ENCODE measurements at places on chromosomes 3 and 15. TPM values are rescaled to one million over a fixed set of nuclear protein-coding genes. Genes with fewer than 3 reads are reported as not detected.
A peak's percentile ranks its signal among the peaks of the same experiment; 100 is the strongest.

DNA sequence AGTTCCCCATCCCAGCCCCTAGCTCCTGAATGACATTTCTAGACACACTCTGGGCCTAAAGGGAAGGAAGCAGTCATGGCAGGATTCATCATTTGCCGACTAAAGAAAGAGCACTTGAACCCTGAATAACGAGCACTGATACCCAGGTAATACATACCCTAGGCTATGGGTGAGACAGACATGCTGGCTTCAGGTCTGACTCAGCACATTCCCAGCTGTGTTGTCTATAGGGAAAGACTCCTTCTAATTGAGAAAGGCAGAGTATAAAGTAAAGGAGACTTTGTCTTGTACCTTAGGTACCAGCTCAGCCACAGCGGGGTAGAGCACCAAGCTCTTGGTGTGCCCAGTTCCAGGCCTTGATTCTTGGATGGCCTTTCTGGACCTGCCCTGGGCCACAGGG, 870.5 kb downstream of the PDCD6IP start:
- peaks cover 3% of the 10 kb centered on the region for H3K27me3 ChIP-seq
- DNase-seq: no peak
- H3K4me3 ChIP-seq: no peak overlapping the region

DNA sequence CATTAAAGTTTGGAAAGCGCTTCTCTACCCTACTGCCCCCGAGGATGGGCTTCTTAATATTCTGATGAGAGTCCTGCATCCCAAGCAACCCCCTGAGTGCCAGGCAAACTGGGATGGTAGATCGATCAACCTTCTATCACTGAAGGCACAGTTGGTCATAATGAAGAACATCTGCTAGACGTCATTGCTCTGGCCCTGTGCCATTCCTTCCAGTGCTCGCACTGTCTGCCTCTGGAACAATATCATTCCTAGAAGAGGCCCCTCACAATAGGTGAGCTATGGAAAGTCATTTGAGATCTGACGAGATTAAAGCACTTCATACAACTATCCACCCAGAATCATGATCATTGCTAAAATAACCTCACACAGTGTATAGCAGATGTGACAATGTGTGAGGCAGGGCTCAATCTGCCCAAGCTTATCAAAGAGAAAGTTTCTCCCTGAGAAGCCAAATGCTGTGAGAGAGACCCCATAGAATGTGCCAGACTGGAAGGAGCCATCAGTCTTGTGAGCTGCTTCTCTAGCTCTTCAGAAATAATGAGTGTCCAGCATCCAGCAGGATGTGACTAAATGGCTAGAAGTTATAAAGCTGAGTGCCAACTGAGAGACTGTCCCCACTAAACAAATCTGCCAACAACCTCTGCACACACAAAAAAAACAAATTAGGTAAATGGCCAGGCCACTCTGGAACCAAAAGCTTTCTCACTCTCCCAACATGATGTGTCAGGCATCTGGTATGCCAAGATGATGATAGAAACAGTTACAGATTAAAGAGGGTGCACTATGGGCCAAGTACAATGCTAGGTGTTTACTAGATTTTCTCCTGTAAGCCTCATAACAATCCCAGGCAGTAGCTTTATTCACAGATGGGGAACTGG, 165.5 kb downstream of the NECTIN3 start:
- H3K27me3 ChIP-seq: peaks cover 2% of the 10 kb centered on the region
- no peak overlapping the region for H3K27ac ChIP-seq
- H3K36me3 ChIP-seq: no peaks in the 10 kb centered on the region
- no peak for DNase-seq
- no peak overlapping the region for H3K4me3 ChIP-seq
- H3K4me1 ChIP-seq: no peaks in the 10 kb centered on the region

DNA sequence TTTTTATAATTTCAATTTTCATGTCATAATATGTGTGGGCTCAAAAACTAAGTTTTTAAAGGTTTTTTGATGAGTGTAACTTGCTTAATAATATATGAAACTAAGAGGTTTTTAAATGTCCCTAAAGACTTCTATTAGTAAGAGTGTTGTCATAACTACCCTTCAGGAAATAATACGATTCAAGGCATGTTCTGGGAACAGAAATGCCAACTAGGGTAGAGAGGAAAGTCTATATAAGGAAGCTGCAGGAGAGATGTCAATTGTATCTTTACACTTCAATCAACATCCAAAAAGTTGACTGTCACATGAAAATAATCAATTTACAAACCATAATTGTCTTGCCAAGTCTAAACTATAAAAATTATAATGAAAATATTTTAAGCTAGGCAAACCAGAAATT, 76.3 kb downstream of the SMARCC1 start:
- no peak overlapping the region for H3K27ac ChIP-seq
- no peaks in the 10 kb centered on the region for H3K27me3 ChIP-seq
- no peak overlapping the region for H3K4me3 ChIP-seq
- H3K4me1 ChIP-seq: no peaks in the 10 kb centered on the region
- no peak for DNase-seq

DNA sequence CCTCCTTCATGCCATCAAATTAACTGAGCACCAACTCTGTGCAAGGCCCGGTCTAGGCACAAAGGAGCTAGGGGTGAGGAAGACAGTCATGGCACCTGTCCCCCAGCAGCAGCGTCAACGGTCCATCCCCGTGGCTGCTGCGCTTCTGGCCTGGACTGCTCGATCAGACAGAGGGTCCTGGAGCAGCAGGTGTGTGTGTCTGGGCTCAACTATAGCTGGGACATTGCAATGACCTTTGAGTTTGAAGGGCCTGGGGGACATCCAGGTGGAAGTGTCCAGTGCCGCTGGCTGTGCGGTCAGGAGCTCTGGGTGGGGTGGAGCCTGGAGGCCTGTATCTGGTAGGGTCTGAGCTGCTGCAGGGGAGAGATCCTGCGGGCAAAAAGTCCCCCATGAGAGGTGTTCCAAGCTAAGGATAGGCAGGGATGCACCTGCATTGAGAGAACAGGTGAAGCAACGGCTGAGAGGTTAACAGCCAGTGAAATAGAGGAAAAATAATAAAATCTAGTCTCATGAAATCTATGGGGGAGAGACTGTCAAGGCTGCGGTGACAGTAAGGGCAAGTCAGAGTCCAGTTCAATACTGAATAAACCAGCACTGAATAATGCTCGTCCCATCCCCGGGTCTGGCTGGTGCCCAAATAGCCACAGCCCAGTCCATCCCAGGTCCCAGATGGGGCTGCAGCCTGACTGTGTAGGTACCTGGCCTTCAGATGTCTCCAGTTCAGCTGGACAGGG, 25.4 kb upstream of the SLC41A3 start:
- H3K27me3 ChIP-seq: peaks cover 15% of the 10 kb centered on the region
- H3K4me3 ChIP-seq: no peak overlapping the region
- no peaks in the 10 kb centered on the region for H3K36me3 ChIP-seq
- H3K27ac ChIP-seq: no peak overlapping the region
- no peak for DNase-seq

- H3K27ac ChIP-seq: no peak overlapping the region
- no peaks in the 10 kb centered on the region for H3K36me3 ChIP-seq
These were observed 32.7 kb downstream of the EFHB start for GRCh38 chr3:19901337-19901736.

- H3K4me3 ChIP-seq: no peak overlapping the region
- peaks cover 33% of the 10 kb centered on the region for H3K4me1 ChIP-seq
- H3K36me3 ChIP-seq: no peaks in the 10 kb centered on the region
- DNase-seq: no peak
- no peaks in the 10 kb centered on the region for H3K27me3 ChIP-seq
- peak overlapping the region; percentile 88 for H3K27ac ChIP-seq
These were observed 167.6 kb downstream of the ECT2 start for GRCh38 chr3:172918165-172918564.

The TRIM71 gene
- 74.0 TPM for total RNA-seq

The LRRN1 gene
- 2.8 TPM for total RNA-seq

The HTR3E gene
- not detected for total RNA-seq

The LARP6 gene
- total RNA-seq: 4.5 TPM

The IL17RB gene
- total RNA-seq: 0.33 TPM

The PDIA5 gene
- total RNA-seq: 32.8 TPM

The SPINK8 gene
- total RNA-seq: not detected

All from endothelial cell (in vitro differentiated cells).